ENCODE measurements at places on chromosomes 3 and 15.

DNA sequence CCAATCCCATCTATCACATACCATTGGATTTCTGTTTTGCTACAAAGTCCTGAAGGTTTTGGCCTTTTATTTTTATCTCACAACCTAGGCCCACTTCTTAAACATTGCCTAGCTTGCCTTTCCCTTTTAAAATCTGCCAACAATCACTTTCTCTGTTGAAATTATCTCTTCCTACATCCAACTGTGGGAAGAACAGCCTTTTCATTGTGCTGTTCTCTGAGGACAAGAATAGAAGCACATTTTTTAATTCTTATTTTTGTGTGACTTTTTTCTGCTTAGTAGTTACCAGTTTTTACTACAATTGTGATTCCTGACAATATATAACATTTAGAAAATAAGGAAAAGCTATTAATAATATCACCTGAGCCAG is 159.2 kb downstream of the CNTN6 start:
- DNase-seq = no peak

DNA sequence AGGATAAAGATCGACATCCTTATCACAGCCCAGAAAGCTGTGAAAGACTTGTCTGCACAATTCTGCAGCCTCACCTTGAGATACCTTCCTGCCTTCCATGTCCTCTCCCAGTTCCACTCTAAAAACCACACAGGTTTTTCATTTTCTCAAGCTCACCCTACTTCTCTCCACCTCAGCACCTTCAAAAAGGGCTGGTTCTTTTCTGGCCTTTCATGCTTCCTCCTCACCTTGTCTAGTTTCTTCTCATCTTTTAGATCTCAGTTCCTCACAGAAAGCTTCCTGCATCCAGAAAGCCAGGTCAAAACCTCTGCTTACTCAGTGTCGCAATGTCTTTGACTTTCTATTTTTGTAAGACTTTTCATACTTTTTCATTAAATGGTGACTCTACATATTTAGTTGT is 140.2 kb upstream of the STT3B start:
- DNase-seq = no peak

GRCh38 chr3:4588466-4588865 is 95.3 kb downstream of the ITPR1 start:
- DNase-seq = no peak

- peak; percentile 30 for DNase-seq
These were observed 692 bp downstream of the UBE2E2 start for GRCh38 chr3:23203708-23204330.

GRCh38 chr15:48993380-48993779 is 29.7 kb upstream of the SHC4 start:
- no peak for DNase-seq

- DNase-seq = no peak
These were observed 215.3 kb upstream of the RARB start for GRCh38 chr3:25212736-25213135.

GRCh38 chr3:181707980-181708379 is 3.7 kb upstream of the SOX2 start:
- DNase-seq = no peak

DNA sequence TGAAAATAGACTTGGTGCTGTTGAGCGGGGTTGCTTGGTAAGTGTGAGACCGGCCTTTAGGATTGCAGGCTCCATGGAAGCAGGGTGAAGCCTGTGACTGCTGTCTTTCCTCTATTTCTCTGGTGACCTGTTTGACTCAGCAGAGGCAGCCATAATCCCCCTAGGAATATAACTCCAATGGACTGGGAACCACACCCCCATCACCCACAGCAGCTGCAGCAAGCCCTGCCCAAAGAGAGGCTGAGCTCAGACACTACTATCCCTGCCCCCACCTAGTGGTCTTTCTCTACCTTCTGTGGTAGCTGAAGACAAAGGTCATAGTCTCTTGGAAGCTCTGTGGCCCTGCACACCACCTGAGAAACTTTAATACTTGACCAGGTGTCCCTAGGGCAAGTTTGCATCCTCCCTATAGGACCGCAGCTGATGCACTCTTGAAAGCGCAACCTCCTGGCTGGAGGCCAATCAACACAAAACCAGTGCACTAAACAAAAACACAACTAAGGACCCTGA is 133.6 kb upstream of the MRPL3 start:
- DNase-seq = no peak

GRCh38 chr3:114893361-114893760 is 253.7 kb downstream of the ZBTB20 start:
- no peak for DNase-seq

DNA sequence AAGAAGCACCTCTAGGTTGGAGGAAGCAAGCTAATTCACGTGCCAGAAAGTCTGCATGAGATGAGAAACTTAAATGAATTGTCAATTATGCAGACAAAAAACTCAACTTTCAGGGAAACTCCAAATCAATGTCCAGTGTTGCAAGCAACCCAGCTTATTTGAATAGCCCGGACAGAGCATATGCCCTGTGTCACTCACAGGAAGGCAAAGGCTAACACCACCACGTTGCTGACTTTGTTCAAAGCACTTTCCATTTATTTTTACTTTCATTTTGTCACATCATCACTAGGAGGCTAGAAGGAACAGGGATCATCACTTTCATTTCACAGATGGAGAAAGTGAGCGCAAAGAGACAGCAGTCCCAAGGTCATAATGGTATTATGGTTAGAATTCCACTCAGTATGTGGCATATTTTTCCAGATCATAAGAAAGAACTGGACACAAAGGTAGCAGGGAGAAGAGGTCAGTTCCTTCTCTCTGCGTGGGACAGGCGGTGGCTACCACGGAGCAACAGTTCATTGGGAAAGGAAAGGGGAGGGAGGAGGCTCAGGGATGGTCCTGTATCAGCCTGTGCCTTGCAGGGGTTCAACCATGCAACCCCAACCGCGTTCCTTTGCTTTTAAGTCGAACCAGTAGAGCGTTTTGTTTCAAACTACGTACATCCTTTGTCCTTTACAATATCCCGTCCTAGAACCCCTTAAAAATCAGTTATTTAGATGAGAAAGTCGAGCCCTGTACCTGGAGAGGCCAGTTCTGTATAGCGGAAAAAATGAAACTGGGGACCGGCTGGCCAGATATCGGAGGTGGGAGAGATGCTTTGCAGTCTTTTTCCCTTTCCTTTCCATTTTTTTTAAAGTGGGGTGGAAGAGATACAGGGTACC is 1.1 kb downstream of the HEG1 start:
- DNase-seq = peak; percentile 65

DNA sequence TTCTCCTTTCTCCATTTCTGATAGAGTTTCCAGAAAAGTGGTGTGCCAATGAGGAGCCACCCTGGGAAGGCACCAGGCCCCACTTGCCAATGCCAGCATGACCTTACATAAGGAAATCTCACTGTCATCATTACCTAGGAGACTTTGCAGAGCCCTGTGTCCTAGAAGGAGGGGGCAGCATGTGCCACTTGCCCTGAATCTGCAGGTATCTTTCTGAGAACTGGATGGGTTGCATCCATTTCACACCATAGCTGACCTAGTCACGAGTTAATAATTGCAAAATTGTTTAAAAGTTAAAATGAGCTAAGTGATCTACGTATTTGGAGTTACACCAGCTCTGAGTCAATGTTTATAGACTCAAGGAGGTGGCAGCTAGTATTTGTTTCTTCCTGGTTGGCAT is 14.3 kb downstream of the CA12 start:
- DNase-seq = no peak

DNA sequence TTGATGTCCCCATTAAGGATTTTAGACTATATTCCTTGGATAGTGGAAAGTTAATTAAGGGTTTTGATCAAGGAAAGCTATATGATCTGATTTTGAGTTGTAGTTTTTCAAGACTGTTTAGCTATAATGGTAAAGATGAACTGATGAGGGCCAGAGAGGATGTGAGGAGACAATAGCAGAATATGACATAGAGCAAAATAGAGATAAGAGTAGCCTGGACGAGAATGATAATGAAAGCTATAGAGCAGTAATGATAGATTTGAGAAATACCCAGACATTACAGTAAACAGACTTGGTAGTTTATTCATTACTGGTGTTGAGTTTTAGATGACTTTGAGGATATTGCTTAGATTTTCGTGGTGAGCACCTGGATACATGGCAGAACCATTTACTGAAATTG is 3.8 kb downstream of the SUCNR1 start:
- no peak for DNase-seq

- no peak for DNase-seq
These were observed 5.6 kb upstream of the TNIK start for GRCh38 chr3:171465763-171466162.

- DNase-seq = peak; percentile 61
These were observed 32.9 kb upstream of the CTSH start for GRCh38 chr15:78977591-78978347.

DNA sequence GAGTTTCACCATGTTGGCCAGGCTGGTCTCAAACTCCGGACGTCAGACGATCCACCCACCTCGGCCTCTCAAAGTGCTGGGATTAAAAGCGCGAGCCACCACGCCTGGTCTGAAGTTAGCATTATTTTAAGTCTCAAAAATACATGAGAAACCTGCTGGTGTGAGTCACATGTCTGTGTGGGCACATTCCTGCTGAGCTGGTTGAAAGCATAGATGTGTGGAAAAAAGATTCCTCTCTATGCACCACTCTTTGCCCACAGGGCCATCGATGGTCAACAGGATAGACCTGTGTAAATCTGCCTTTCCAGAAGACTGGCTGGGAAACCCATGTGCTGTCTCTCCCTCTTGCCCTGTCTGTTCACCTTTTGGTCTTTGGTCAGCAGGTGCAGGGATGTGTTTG is 63.5 kb downstream of the CHRD start:
- DNase-seq = no peak

GRCh38 chr3:126858887-126859286 is 124.0 kb upstream of the PLXNA1 start:
- no peak for DNase-seq

- no peak for DNase-seq
These were observed 30.3 kb downstream of the RAP2B start for GRCh38 chr3:153192327-153192726.

DNA sequence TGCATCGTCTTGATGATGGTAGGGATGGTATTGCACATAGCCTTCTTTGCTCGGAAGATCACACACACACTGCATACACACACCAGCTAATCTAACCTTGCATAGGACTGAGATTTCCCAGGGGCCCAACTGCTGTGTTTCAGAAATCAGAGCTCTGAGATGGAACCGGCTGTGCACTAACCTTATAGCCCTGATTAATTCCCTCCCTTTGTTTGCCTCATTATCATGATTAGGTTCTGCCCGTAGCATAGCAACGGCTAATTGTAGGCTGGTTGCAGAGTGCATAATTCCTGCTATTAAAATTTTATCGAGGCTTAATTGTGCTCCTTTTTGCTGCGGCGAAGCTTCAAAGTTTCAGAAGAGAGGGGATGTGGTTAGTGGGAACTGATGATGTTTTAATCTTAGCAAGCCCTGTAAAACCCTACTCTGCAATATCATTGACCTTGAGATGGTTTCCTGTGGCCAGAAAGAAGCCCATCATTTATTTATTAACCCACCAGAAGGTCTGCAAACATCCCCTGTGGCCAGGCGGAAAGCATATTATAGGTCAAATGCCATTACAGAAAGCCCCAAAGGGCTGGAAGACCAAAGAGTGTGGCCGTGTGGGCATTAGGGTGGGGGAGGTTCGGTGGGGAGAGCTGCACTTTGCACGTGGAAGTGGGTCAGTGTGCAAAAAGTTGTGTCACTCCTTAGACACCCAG is 56.2 kb upstream of the GLCE start:
- DNase-seq = no peak

Measured in germinal center (tissue), 1 donor.